Glomerular endothelial cell (primary cell): ENCODE measurements at places on chromosomes 11 and 22. TPM values are rescaled to one million over a fixed set of nuclear protein-coding genes. Genes with fewer than 3 reads are reported as not detected.

The DNAJC24 gene
- total RNA-seq, result 8.7 and 13.8 TPM in 2 replicates

The RAB30 gene
- 6.2 and 18.6 TPM in 2 replicates for total RNA-seq

- DNase-seq, result no peak
These were observed 1.4 kb downstream of the SLC5A1 start for GRCh38 chr22:32044477-32044876.

- no peak for DNase-seq
These were observed 6.3 kb upstream of the SEZ6L start for GRCh38 chr22:26162926-26163325.

DNA sequence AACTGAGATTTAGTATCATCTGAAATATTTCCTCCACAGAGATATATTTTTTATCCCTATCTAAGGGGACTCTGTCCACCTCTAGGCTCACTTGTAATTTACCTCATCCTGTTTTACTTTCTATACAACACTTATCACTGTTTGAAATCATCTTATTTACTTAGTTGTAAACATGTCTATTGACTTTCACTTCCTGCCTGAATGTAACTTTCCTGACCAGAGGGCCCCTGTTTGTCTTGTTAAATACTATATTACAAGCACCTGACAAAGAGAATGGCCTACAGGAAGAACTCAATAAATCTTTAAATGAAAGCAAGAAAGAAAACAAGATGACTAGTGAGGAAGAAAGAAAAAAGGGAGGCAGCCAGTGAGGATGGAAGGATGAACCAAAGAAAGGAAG lies 1727.5 kb downstream of the LRRC4C start:
- no peak for DNase-seq

- no peak for DNase-seq
These were observed 3.4 kb downstream of the USH1C start for GRCh38 chr11:17540807-17541206.

- DNase-seq, result no peak
These were observed 5.3 kb downstream of the CSF2RB start for GRCh38 chr22:36918586-36919284.

GRCh38 chr11:133399855-133400625 lies 132.3 kb downstream of the OPCML start:
- no peak for DNase-seq
